NCI-H187 (cell line): ENCODE measurements at places on chromosomes 3 and 15.
A peak's percentile ranks its signal among the peaks of the same experiment; 100 is the strongest.

DNA sequence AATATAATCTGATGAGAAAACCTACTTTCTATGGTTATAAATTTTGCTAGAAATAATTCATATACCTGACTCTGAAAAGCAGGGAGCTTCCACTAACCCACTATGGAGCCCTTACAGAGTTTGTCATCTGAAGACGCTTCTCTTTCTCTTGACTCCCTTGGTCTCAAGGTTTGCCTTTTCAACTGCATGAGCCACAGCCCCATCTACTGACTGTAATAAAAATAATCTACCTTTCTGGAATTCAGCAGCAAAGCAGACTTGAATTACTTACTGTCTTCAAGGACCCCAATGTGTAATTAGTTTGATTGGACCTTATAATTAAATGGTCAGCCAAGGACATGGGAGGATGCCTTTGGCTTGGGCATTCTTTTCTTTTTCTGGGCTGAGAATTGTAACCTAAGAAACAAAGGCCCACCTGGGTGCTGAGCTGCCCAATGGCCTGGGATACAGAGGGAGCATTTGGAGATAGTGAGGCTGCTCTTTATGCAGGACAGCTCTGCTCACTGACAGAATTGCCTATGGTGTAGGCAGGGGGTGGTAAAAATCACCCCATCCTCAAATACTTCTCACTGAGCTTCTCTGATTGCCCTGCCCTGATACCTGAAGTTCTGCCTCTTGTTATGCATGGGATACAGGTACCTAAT is 178.6 kb upstream of the TRIM42 start:
- no peak for DNase-seq

- no peak for DNase-seq
Observed at GRCh38 chr3:70980646-70981170, 602.8 kb downstream of the FOXP1 start.

GRCh38 chr3:127419182-127419581 is 131.3 kb upstream of the PRR20G start:
- peak; percentile 76 for DNase-seq

DNA sequence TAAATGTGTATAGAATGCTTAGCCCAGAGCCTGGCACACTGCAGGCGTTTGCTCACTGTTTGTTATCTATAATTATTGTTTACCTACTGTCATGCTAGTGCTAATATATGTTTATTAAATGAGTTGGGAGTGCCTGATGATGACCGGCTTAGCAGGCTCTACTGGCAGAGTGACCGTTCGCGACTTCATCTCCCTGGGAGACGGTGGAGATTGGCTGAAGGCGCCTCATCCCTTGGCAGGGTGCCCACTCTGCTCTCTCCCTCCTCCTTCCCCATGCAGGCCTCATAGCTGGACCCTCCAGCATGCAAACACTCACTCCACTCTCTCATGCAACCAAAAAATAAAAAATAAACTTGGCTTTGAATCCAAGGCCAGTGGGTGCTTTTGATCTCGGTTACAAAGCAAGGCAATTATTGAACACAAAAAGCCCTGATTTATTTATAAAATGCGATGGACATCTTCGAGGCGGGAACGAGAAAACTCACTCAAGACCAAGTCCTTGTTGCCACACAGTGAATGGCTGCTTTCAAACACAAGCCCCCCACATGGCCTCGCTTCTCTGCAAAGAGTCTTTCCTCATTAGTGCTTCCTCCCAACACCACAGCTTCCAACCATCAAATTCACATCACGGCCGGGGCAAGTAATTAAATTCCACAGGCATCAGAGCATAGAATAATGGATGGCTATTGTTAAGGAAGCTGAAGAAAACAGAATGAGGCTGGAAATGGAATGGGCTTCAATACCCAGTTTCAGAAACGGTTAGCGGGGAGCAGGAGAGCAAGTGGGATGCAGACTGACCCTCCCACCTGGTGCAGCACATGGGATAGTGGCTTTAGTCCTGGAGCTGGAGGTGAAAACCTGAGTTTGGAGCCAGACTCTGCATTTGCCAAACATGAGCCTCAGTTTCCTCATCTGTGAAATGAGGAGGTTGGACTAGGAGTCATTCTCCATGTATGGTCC is 135.7 kb upstream of the RAD18 start:
- DNase-seq: no peak

DNA sequence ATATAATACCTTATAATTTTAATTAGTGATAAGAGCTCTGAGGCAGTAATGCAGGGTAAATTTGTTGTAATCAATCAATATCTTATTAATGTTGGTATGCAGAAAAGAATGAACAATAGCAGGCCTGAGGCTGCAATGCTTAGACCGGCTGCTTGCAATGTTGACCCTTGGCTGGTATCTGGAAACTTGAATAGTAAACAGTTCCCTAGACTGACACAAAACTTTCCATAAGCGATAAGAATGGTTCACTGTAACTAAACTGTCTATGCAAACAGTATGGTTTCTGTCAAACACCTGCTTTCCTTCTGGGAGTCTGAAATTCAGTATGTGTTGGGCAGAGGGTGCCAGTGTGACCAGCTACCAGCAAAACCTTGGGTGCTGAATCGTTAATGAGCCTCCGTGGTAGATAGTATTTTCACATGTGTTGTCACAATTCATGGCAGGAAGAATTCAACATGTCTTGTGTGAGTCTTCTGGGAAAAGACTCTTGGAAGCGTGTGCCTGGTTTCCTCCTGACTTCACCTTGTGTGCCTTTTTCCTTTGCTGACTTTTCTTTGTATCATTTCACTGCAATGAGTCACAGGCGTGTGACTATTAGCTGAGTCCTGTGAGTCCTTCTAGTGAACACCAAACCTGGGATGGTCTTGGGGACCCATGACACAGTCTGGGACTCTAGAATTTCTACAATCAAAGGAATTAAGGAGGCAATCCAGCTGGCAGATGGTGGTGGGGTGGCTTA is 30.7 kb upstream of the CLRN1 start:
- no peak for DNase-seq

- DNase-seq: no peak
Observed at GRCh38 chr3:51389423-51390183, 1.5 kb upstream of the RBM15B start.
